ENCODE measurements at places on chromosomes 1 and 21.
A peak's percentile ranks its signal among the peaks of the same experiment; 100 is the strongest.

DNA sequence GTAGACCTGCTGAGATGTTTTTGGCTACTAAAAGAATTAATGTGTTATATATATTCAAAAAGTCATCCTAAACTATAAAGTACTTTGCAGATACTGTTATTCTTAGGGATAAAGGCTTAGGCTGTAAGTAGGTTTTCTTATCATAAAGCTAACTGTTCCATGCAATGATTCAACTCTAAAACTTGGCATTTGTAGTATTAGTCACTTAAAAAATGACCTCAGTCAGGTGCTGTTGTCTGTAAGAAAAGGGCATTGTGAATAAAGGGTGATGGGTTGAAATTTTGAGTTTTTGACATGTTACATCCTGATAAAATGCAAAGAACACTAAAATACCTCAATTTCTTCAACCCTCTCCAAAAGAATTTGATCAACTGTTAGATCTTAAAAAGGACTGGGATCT is 32.9 kb downstream of the ADCY10 start:
- DNase-seq: peak; percentile 39

GRCh38 chr1:204692841-204693356 is 7.4 kb upstream of the LRRN2 start:
- no peak for DNase-seq

DNA sequence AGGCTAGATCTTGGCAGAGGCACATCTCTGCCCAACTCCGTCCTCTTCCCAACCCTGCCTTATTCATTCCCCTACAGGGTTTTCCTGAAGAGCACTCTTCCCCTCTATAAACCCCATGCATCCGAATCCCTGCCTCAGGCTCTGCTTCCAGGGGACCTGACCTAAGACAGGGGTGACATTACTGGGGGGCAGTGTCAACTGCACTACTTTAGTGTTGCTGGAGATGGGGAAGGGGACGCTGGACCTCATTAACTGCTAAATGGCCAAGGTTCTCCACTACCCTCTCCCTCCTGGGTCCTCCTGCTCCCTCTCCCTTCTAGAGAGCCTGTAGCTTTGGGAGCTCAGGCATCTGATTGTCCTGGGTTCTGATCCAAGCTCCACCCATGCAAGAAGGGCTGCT is 126.2 kb downstream of the GRIK3 start:
- DNase-seq: no peak

GRCh38 chr1:198340139-198340538 is 183.3 kb downstream of the NEK7 start:
- DNase-seq: no peak

- DNase-seq: no peak
Measured at GRCh38 chr1:86478416-86479156, 9.9 kb downstream of the CLCA1 start.

- DNase-seq: no peak
Measured at GRCh38 chr1:195733408-195733807, 874.8 kb downstream of the KCNT2 start.
